ENCODE measurements at places on chromosomes 6 and 20.

DNA sequence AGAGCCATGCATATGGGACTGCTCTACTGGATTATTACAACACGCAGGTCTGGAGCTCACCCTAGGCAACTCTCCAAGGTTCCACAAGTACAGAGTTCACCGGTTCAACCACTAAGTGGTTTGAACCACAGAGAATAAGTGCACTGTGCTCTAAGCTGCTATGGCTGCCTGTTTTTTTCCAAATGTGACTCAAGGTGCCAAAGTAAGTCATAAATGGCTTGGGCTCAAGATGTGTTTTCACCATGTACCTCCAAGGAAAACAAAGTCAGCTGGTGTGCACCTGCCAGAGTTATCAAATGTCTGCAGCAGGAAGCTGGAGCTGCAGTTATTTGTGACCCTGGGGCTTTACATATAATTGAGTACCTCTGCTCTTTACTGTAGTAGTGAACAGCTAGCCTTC, 76.7 kb downstream of the PREP start:
- DNase-seq = no peak

GRCh38 chr6:17967668-17968518, 19.5 kb downstream of the KIF13A start:
- DNase-seq = no peak

GRCh38 chr6:143750877-143751276, 73.1 kb downstream of the PHACTR2 start:
- no peak for DNase-seq

- DNase-seq = no peak
These were observed 37.6 kb upstream of the CCN6 start for GRCh38 chr6:112016320-112016719.

GRCh38 chr6:146865756-146866379, 267.1 kb downstream of the ADGB start:
- no peak for DNase-seq

DNA sequence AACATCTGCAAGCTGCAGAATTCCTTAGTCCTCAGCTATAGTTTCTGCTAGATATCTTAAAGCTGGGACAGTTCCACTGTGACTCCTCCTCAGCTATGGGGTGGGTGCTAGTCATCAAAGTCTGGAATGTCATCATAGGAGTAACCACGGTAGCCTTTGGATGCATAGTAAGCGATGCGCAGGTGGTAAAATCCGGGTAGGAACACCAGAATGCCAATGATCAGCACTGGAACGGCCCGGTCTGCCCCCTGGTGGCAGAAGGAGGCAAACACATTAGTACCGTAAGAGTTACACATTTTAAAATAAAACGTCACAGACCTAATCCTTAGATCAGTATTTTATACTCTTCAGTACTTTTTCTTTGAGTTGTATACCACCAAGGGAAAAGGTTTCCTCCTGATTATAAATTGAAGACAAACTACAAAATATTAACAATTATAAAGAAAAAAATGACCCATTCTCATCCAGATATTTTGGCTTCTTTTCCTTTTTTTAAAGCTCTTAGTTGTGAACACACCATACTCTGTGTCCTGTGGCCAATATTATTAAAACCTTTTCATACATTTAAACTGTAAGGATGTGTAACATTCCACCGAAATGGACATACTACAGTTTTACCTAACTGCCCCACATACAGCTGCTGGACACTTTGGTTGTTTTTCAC, 18.9 kb downstream of the PCNA start:
- DNase-seq = peak; percentile 64

DNA sequence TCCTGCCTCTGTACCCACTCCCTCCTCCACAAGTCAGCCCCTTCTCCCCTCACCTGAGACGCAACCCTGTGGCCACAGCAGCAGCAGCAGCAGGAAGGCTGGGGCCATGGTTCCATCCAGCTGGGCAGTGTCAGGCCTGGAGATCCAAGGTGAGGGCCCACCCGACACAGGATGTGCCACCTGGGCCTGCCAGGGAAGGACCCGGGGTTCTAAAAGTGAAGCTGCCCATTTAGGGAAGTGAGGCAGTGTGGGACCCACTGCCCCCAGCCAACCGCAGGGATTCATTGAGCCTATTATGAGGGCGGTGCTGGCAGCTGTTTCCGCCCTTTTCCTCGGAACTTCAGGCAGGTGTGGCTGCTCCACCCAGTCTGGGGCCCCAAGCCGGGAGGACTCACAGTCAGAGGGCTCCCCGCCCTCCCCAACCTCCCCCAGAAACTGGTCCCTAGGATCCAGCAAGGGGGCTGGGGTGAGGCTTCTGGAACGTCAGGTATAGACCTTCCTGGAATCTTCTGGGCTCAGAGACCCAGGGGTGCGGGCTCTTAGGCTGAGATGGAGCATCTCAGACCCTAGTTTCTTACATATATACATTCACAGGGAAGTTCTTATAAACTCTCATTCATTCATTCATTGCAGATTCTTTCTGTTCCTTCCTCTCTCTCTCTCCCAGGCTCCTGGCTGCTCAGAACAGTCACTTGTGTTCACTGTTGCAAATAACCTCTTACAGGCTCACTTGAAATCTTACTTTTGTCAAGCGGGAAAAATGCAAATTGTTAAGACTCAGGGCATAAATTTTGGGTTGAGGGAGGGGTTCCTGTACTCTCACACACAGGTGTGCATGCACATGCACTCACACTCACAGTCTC, at the start of gene TREML2:
Gene TREML2, minus strand, starts transcription at position 249 of the 863 bp plus-strand sequence. Its CDS starts 141 bp downstream, at position 108.
- DNase-seq = no peak

DNA sequence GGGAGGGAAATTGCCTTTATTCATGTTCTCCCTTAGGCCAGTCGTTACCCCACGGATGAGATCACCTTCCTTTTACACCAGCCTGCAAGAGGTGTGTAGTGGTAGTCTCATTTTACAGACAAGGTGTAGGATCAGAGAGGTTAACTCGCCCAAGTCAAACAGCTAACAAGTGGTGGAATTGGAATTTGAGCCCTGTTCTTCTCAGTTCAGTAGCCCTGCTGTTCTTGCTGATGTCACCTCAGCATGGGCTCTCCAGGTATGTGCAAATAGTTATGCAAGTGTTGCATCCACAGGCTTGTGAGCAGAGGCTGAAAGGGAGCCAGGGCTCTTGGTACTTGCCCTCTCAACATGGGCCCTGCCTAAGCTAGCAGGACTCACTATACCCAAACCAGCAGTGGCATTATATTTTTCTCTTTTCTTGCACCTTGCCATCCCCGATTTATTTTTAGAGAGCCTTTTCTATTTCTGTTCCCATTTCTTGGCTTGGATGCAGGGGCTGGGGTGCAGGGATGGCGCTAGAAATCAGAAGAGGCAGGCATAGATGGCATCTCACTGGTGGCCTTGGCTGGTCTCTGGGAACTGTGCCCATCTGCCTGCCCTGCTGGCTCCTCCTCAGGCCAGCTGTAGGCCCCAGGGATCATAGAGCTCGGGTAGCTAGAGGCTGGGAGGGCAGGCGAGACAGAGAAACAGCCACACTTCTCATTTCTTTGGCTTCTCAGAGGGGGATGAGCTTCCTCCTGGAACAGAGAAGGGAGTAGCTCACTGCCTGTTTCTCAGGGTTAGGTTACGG, 18.2 kb downstream of the PPARD start:
- no peak for DNase-seq

- no peak for DNase-seq
These were observed 82.5 kb upstream of the PDE10A start for GRCh38 chr6:165745492-165745891.

GRCh38 chr6:125818225-125818657, 27.5 kb downstream of the NCOA7 start:
- DNase-seq = no peak

- no peak for DNase-seq
These were observed 8.3 kb downstream of the FGD2 start for GRCh38 chr6:37013516-37014491.

- no peak for DNase-seq
These were observed 315.7 kb upstream of the NT5E start for GRCh38 chr6:85134172-85134571.

DNA sequence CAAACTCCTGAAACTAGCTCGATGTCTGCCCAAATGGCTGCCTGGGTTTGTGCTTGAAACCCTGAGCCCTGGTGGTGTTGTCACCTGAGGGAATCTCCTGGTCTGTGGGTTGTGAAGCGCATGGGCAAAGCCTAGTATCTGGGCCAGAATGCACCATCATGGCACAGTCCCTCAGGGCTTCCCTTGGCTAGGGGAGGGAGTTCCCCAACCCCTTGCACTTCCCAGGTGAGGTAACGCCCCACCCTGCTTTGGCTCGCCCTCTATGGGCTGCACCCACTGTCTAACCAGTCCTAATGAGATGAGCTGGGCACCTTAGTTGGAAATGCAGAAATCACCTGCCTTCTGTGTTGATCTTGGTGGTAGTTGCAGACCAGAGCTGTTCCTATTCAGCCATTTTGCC, 152.9 kb upstream of the MAP3K7 start:
- DNase-seq = no peak

DNA sequence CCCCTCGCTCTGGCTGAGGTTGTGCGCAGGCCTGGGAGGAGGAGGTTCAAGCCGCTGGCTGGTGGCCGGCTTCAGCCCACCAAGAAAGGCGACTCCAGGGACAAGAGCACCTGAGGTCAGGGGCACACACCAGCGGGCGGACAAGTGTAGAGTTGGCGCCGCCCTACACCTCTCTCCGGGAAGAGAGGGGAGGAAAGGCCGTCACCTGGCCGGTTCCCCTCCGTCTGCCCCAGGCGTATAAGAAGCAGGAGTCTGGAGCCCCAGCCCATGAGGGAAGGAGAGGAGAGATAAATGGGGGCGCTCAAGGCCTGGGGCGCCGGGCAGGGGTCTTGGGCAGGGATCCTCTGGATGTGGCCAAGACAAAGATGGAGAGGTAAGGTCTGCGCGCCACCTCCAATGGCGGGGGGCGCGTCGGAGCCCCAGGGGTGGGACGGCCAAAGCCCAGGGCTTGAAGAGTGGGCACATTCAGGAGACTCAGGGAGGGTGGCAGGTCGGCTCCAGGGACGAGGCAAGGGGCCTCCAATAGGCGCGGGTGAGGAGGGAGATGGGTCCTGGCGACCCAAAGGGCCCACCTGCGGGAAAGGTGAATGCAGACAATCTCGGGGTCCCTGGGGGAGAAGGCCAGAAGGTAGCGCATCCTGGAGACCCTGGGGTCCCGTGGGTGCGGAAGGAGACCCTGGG, 826 bp downstream of the RIMS4 start:
- no peak for DNase-seq

- DNase-seq = no peak
These were observed 31.5 kb downstream of the TRAF3IP2 start for GRCh38 chr6:111573892-111574797.

DNA sequence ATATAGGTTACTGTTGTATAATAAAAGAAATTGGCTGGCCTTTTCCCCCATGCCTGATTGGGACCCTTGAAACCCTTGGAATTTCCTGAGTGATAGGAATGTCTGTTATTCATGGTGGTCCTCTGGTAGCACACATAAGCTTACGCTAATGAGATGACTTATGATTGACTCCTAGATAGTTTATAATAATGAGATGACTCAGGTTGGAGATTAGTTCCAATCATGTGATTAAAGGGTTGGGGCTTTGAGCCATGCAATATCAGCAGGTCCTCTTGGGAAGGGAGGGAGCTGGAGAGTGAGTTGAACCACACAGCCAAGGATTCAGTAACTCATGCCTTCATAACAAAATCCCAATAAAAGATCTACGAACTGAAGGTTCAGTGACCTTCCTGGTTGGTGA, 407.6 kb upstream of the MANEA start:
- DNase-seq = no peak

DNA sequence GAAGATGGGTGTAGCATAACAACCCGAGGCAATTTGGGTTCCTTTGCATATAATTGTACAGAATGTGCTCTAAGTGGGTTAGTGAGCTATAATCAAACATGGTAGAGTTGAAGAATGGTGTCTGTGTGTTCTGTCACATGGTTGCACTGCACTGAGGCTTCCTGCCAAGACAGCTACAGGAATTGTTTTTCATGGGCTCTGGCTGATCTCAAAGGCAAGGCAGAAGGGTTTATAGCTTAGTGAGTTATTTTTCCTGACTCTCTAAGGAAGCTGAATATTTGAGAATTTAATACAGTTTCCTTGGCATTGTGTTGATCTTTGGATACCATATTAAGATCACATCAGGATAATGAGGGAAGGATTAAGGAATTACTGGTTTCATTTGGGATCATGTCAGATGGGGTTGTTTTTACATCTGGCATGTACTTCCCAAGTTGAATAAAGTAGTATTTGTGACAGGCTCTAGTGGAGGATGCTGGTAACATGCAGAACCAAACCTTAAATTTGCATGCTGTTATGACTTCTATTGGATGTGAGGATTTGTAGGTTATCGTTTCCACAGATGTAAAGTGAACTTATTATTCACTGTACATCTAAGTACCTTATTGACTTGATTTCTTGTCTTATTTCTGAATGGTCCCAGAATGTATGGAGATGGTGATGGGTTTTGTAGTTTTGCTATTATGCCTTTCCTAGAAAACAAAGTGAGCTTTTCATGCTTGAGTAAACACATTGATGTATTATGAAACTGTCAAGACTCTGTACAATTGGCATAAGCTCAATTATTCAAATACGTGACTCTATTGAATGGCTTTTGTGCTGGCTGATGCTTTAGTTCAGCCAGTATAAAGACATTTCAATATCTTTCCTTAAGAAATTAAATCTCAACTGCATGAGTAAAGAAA, 43.3 kb downstream of the LRRC1 start:
- DNase-seq = no peak

DNA sequence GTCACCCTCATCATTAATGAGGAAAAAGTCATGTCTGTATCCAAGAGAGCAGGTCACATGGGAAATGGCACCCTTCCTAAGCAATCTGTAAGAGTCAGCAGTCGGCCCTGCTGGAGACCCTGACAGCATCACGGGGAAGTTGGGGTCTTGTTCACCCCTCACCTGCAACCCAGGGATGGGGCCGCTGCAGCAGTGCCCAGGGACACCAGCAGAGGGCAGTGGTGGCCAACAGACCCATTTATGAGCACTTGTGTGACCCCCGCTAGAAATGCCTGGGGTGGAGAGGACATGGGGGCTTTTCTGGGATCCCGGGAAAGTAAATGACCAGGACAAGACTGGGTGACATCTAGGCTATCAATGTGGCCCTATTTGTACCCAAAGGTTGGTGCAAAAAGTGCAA, 35.9 kb downstream of the ANKRD60 start:
- no peak for DNase-seq

DNA sequence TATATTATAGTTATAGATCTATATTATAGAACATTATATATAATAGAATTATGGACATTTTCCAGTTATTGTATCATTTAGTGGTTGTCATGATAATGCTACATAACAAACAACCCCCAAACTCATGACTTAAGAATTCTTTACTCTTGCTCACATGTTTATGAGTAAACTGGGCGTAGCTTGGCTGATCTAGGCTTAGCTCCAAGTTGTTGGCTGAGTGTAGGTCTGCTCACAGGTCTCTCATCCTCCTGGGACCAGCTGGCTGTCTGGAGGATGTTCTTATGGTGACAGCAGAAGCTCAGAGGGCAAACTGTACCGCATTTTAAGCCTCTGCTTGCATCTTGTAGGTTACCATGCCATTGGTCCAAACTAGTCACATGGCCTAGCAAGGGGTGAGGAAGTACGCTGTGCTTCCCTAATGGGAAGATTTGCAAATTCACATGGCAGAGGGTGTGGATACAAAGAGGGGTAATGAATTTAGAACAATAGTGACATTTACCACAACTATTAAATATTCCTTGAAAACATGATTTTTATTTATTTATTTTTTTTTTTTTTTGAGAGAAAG, 34.2 kb downstream of the ARHGAP40 start:
- DNase-seq = no peak

- DNase-seq = no peak
These were observed 32.2 kb downstream of the HTR1E start for GRCh38 chr6:86969573-86969972.

All from activated CD4-positive, alpha-beta T cell treated with anti-CD3 and anti-CD28 coated beads for 1 hour (primary cell).